Osteoblast (primary cell): ENCODE measurements at places on chromosomes 5 and 9. TPM values are rescaled to one million over a fixed set of nuclear protein-coding genes. Genes with fewer than 3 reads are reported as not detected.

GRCh38 chr5:1649554-1649953, 125.8 kb upstream of the LPCAT1 start:
- H3K4me1 ChIP-seq: no peaks in the 10 kb centered on the region
- DNase-seq: no peak
- no peak overlapping the region for H3K27ac ChIP-seq
- no peak overlapping the region for H3K4me3 ChIP-seq
- peaks cover 30% of the 10 kb centered on the region for H3K27me3 ChIP-seq
- H3K36me3 ChIP-seq: no peaks in the 10 kb centered on the region

GFI1B gene
- total RNA-seq: under 0.01 TPM in 1 of 2 replicates, not detected in the other

MCTP1 gene
- total RNA-seq: 5.8 and 6.8 TPM in 2 replicates

GRCh38 chr9:121784731-121785411, 133.4 kb downstream of the DAB2IP start:
- H3K27me3 ChIP-seq: no peaks in the 10 kb centered on the region
- no peak overlapping the region for H3K4me3 ChIP-seq
- DNase-seq: peak; percentile 72

RNF183 gene
- total RNA-seq: not detected in 2 replicates

DNA sequence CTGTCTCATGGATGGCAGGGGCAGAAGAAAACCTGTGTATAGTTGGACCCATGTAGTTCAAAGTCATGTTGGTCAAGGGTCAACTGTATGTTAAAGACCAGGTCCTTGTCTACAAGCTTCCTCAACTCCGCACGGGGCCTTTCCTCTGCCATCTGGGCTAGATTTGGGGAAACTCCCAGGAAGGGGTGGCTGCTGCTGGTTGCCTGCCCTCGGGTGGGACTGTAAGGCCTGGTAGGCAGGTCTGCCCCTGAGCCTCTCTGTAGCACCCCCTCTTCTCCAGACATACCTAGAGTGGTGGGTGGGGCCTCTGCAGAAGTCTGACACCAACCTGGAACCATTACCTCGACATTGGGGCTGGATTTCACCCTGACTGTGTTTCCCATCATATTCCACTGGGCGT, 15.2 kb downstream of the ENHO start:
- no peak overlapping the region for H3K27ac ChIP-seq
- peak; percentile 46 for DNase-seq
- H3K4me1 ChIP-seq: no peaks in the 10 kb centered on the region
- no peaks in the 10 kb centered on the region for H3K36me3 ChIP-seq
- no peak overlapping the region for H3K4me3 ChIP-seq
